Pancreas (tissue), 10 donors: ENCODE measurements at places on chromosomes 1 and 21.

GRCh38 chr1:93615582-93616150 lies 66.0 kb downstream of the BCAR3 start:
- H3K4me1 ChIP-seq: peaks cover 24% of the 10 kb centered on the region
- H3K27ac ChIP-seq: no peak overlapping the region
- H3K27me3 ChIP-seq: no peaks in the 10 kb centered on the region
- no peak overlapping the region for H3K4me3 ChIP-seq

DNA sequence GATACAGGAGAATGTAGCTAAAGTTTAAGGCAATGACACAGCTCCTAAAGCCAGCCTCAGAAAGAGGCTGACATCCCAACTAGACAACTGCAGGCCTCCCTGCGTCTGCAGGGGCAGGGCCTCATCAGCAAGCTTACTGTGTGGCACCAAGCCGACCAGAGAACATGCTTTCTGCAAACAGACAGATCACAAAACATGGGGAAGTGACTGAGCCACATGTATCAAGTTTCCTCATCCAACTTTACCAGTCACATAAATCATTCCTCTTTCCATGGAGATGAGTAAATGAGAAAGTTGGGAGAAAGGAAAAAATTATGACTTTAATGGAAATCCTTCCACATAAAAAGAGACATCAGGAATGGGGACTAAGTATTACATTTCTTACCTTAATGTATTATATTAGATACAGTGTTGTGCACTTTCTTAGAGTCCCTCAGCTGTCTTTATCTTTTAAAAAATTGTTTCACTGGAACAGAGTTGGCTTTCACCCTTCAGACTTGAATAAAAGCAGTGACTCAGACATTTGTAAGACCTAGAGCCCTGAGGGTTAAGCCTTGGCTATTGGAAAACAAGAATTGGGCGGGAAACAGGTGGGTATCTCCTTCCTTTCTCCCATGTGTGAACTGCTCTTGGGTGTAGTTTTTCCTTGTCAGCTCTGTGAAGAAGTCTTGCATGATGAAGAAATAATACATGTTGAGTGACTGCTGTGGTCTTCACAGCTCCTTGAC lies 305.7 kb upstream of the SNX7 start:
- no peaks in the 10 kb centered on the region for H3K4me1 ChIP-seq
- DNase-seq: no peak
- H3K36me3 ChIP-seq: no peaks in the 10 kb centered on the region
- no peaks in the 10 kb centered on the region for H3K27me3 ChIP-seq
- H3K4me3 ChIP-seq: no peak overlapping the region

- no peak overlapping the region for H3K27ac ChIP-seq
- no peak for DNase-seq
- no peaks in the 10 kb centered on the region for H3K36me3 ChIP-seq
Measured at GRCh38 chr1:70336050-70336449, 18.5 kb downstream of the ANKRD13C start.

GRCh38 chr1:69123486-69123885 lies 444.2 kb upstream of the LRRC7 start:
- no peak overlapping the region for H3K4me3 ChIP-seq
- no peaks in the 10 kb centered on the region for H3K4me1 ChIP-seq
- H3K36me3 ChIP-seq: no peaks in the 10 kb centered on the region
- H3K27ac ChIP-seq: no peak overlapping the region

DNA sequence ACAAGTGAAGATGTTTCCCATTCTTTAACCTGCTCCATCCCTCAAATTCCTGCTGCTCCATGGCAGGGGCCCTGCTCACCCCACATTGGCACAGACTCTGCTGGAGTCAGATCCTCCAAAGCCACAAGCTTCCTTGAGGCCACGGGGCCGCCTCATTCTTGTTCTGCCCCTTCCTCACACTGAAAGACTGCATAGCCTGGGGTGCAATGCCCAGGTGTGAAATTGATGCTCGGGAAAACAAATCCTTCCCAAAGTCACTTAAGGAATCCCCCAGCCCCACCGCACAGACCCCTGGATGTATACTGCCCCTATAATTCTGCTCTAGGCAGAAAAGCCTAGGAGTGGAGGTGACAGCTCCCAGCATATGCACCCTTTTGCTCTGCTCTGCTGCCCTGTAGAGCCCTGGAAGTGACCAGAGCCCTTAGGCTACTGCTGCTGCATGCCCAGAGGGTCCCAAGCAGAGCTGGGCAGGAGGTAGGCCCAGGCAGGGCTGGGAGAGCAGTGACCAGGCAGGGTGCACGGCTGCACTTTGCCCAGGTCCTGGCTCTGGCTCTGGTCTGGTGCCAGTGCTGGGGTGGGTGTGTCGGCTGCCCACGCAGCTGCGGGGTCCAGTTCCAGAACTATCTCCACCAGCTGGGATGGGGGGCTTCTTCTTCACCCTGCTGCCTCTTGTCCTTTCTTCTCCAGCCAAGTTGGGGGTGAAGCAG lies 1.6 kb downstream of the HES2 start:
- H3K4me3 ChIP-seq: no peak overlapping the region
- no peak for DNase-seq
- no peaks in the 10 kb centered on the region for H3K27me3 ChIP-seq
- H3K27ac ChIP-seq: no peak overlapping the region
- no peaks in the 10 kb centered on the region for H3K4me1 ChIP-seq
- H3K36me3 ChIP-seq: no peaks in the 10 kb centered on the region

DNA sequence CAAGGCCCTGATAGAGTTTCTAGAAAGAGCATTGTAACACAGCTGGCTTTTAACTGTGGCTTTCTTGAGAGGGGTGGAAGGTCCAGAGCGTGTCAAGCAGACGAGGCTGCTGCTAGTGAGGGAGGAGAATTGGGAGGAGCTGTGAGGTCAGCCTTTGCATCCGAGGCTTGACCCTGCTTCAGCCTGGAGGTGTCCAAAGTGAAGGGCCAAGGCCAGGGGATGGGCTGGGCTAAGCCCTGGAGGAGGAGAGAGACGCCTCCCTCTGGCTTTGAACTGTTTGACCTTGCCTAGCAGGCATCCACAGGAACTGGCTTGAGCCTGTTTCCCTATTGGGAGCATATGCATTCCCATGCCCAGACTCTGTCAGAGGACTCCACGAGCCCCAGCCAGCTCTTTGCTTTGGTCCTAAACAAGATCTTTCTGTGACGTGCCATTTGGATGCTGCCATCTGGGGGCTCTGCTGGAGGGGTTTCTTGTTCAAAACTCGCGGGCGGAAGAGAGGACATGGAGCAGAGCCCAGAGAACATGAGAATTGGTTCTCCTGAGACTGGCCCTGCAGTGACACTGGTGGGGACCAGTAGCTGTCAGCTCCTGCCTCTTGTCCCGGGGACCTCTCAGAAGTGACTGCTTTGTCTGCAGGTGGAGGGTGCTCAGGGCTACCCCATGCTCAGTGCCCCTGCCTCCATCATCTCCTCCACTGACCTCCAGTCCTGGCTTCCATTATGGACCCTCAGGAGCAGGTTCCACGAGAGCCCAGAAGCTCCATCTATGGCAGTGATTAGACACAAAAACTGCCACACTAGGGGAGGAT lies 5.5 kb downstream of the ACTRT2 start:
- H3K4me3 ChIP-seq: no peak overlapping the region
- no peaks in the 10 kb centered on the region for H3K36me3 ChIP-seq
- H3K27ac ChIP-seq: no peak overlapping the region
- no peak for DNase-seq
- H3K27me3 ChIP-seq: no peaks in the 10 kb centered on the region

GRCh38 chr1:40396420-40396819 lies 22.9 kb downstream of the SMAP2 start:
- H3K27me3 ChIP-seq: no peaks in the 10 kb centered on the region
- H3K4me1 ChIP-seq: peaks cover 28% of the 10 kb centered on the region
- H3K4me3 ChIP-seq: no peak overlapping the region

DNA sequence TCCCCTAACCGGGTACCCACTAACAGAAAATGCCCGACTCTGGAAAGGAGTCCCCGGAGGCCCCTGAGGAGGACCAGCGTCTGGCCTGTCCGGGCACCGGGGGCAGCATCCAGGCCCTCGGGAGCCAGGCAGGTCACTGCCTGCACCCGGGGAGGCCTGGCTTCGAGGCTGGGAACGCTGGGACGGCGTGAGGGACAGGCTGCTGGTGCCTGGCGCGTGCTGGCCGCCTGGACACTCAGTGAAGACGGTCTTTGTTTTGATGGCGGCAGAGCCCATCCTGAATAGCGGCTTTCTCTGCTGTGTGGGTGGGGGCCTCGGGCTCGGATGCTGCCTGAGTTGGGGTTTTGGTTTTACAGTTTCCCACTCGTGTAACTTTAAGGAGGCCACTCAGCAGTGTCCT lies 37.6 kb downstream of the PRKCZ start:
- H3K27me3 ChIP-seq: no peaks in the 10 kb centered on the region
- no peak overlapping the region for H3K27ac ChIP-seq
- DNase-seq: no peak
- H3K36me3 ChIP-seq: no peaks in the 10 kb centered on the region
